ENCODE measurements at places on chromosomes 6 and 20. TPM values are rescaled to one million over a fixed set of nuclear protein-coding genes. Genes with fewer than 3 reads are reported as not detected.
A peak's percentile ranks its signal among the peaks of the same experiment; 100 is the strongest.

DNA sequence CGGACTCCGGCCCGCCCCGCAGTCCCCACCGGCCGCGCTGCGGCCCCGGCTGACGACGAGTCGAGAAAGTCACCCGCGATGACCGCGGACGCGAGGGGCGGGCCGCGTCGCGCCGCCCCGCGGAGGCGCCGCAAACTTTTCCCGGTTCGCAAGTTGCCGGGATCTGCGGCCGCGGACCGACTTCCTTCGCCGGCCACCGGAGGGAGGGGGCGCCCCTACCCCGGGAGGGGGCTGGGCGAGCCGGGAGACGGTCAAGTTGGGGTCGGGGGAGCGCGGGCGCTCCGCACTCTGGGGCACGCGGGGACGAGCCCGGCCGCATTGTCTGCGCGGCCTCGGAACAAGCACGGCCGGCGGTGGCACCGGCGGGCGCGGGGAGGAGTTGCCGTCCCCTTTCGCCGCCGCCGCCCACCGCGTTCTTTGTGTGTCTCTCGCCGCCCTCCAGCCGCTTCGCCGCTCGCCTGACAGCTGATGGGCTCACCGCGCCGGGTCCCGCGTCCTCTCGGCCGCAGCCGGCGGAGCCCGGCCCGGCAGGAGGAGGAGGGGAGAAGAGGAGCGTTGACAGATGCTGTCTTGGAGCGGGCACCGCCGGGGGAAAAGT, 131.6 kb downstream of the OGFRL1 start:
- peak; percentile 55 for DNase-seq

DNA sequence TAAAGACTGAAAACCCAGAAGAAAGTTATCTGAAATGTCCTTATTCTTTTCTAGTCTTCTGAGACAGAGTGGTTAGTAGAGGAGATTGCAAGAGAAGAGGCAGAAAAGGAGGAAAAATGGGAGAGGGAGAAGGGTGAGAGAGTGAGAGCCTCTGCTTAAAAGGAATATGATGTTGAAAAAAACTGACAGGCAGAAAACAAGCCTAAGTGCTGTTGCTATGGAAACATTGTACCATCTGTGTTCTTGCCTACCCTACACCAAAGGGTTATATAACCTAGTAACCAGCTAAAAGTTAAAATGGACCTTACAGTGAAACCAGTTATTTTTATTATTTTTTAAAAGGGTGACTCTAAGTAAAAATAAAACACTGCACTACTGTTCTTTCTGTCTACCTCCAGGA, 28.3 kb upstream of the SH3BGRL2 start:
- DNase-seq = no peak

FAM162B gene
- total RNA-seq = 8.2 TPM

GRCh38 chr6:132865364-132865763, 51.0 kb downstream of the RPS12 start:
- no peak for DNase-seq

RFX6 gene
- not detected for total RNA-seq

GRCh38 chr6:29916741-29917140, 25.6 kb upstream of the HLA-A start:
- no peak for DNase-seq

COL21A1 gene
- 0.60 TPM for total RNA-seq

DNA sequence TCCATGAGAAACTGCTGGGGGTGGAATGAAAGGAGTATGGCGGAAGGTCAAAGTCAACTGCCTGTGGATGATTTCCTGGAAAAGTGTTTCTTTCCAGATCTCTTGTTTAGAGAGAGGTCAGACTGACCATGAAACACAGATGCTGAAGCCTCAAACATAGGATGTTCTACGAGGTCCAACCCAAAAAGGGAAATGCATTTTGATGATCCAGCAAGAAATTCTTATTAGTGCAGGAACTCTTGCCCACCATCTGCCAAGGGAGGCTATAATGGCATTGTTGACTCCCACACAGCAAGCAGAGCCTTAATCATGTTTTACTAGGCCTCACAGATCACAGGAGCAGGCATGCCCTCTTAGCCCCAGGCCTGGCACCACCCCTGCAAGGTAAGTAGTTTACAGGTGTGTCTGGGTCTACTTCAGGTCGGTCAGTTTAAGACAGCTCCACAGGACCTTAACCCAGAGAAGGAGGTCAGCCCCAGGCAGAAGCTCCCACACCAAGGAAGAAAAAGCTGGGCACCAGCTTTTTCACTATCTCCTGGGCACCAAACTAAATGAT, 67.6 kb upstream of the CNKSR3 start:
- DNase-seq = no peak

DNA sequence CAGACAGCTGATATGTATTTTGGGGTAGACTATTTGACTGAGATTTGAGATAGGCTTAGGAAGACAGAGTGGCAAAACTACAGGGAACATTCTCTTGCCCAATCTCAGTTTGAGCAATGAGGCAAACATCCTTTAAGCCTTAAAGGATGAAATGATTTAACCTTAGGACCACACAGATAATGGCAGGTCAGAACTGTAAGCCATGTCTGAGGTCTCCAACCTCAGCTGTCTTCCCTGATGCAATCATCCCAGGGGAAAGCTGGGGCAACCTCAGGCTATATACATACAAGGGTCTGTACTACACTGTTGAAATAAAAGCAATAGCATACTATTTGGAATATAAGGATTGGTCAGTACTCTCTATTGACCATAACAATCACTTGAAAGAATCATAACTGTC, 83.8 kb upstream of the NUP153 start:
- DNase-seq = no peak

RAET1E gene
- total RNA-seq = not detected

- no peak for DNase-seq
Measured at GRCh38 chr6:7381092-7381491, 8.4 kb downstream of the CAGE1 start.

DNA sequence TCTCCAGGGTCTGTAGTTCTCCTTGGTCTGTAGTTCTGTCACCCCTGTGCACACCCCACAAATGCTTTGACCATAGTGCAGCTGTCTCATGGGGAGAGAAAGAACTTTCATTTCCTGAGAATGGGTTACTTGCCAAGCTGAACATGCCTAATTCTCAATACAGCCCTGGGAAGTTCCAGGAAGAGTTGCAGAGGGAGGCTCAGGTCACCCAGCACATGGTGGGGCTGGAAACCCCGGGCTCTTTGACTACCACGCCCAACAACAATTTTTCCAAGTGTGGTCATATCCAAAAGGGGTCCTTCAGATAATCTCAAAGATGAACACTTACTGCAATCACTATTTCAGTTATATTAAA, 2.2 kb upstream of the PTPRA start:
- no peak for DNase-seq

GRCh38 chr6:125379174-125379573, 77.4 kb upstream of the HDDC2 start:
- no peak for DNase-seq

- no peak for DNase-seq
Measured at GRCh38 chr20:10667560-10668167, 6.1 kb downstream of the JAG1 start.

GTF2H4 gene
- total RNA-seq = 20.7 TPM

- DNase-seq = peak; percentile 91
Measured at GRCh38 chr6:158043586-158044524, 62.2 kb downstream of the SYNJ2 start.

DNA sequence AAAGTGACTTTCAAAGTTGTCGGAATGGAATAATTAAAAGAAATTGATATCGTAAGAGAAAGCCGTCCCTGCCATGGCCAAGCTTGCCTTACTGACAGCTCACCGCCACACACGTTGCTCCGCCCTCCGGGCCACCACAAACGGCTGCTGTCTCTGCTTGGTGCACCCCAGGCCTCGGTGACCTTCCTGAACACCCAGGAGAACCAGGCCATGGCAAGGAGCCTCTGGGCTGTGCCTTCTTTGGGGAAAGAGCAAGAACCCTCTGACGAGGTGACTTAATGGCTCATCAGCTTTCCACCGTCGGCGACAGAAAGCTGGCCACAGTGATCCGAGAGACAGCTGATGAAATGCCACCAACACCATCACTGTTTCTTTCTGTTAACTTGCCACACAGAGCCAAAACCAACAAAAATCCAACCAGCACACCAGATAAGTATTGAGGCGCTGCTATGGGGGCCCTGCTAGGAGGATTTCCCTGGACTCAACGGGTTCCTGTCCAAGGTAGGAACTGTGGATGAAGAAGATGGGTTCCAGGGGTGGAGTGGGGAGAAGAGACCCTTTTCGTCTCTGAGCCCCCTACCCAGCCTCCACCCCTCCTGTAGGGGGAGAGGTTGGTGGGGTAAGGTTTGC, 61.4 kb downstream of the NPEPL1 start:
- DNase-seq = no peak

GRCh38 chr20:1993986-1994385, at the start of gene PDYN:
Gene PDYN (minus strand): TSS chr20:1994058. CDS start chr20:1983084, 10,974 bp downstream.
- no peak for DNase-seq

- DNase-seq = no peak
Measured at GRCh38 chr6:12138381-12138780, 126.3 kb downstream of the HIVEP1 start.

BANF2 gene
- total RNA-seq = not detected

- DNase-seq = no peak
Measured at GRCh38 chr6:170034294-170034693, 256.6 kb downstream of the DLL1 start.

- no peak for DNase-seq
Measured at GRCh38 chr20:9281803-9282202, 212.9 kb downstream of the PLCB4 start.

MYT1 gene
- not detected for total RNA-seq

ANGPT4 gene
- total RNA-seq = 0.15 TPM

BMP7 gene
- not detected for total RNA-seq

- DNase-seq = no peak
Measured at GRCh38 chr6:129607581-129608186, 102.3 kb downstream of the ARHGAP18 start.

DNA sequence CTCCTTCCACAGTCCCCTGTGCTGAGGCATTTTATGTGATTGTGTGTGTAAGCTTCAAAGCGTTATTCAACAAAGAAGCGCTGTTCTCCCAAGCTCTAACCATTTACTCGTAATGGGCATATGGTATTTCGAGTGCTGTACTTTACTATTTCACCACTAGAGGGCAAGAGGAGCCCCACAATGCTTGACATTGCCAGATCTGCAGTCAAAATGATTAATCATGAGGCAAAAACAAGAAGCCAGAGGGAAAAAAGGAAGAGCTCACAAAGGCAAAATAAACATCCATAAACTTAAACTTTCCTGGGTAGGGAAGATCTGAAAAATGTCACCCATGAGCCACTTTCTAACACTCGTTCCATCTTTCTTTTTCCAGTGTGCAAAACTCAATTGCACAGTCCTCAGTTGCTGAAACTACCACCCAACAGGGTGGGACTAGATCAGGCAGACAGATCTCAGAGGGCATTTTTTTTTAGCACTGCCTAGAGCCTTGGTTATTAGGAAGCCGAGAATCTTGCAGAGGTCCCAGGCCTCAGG, 215.0 kb upstream of the PLCB4 start:
- peak; percentile 7 for DNase-seq

DNA sequence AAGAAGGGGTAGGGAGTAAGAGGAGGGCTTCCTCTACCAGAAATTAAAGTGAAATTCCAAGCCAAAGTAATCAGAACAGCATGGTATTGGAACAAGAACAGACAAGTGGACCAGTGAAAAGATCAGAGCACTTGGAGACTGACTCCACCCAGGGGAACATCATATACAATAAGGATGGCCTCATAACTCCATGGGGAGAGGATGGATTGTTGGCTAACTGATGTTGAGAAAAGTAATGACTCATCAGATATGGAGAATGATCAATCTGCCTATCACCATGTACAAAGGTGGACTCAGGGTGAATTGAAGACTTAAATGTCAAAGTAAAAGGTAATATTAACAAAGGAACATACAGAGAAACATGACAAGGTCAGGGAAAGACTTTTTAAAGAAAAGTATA, 12.8 kb downstream of the SLC22A3 start:
- no peak for DNase-seq

HDGFL1 gene
- total RNA-seq = not detected

DNA sequence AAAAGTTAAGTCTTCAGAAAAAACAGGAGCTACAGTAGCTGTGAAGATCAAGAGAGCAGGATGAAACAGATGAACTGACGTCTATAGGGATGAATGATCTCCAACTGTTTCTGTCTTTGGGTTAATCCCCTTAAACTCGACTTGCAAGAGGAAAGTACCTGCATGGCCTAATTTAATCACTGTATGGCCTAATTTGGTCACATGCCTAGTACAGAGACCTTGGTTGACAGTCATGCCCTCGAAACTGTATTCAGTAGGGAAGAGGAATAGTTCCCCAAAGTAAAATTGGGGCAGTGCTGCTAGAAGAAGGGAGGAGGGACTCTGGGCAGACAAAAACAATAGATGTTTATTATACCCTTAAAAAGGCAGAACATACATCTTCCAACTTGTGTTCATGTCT, 10.0 kb upstream of the SMAP1 start:
- DNase-seq = no peak

CYP21A2 gene
- total RNA-seq = 0.41 TPM

CD93 gene
- total RNA-seq = 21.4 TPM

SCRT2 gene
- total RNA-seq = not detected

Measured in gastrocnemius medialis (tissue), 4 donors.